ENCODE measurements at places on chromosomes 2 and 18.

DNA sequence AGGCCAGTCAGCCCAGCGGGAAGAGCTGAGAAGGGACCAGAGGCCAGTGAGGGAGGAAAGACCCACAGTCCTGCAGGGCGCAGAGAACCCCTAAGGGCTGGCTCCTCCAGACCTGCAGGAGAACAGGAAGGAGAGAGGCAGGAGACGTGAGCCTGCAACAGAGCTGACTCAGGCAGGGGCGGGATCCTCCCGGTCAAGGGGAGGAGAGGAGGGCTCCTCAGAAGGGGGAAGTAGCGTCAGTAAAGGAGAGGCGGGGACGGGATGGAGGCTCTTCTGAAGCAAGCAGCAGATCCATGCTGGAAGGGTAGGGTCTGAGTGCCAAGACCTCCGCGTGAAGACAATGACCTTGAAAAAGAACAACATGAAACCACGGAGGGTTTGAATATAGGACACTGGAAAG lies 50.8 kb downstream of the TRABD2A start:
- H3K4me3 ChIP-seq: no peak overlapping the region
- no peaks in the 10 kb centered on the region for H3K36me3 ChIP-seq
- no peaks in the 10 kb centered on the region for H3K27me3 ChIP-seq
- no peak overlapping the region for H3K27ac ChIP-seq
- no peak for DNase-seq
- H3K4me1 ChIP-seq: no peaks in the 10 kb centered on the region

DNA sequence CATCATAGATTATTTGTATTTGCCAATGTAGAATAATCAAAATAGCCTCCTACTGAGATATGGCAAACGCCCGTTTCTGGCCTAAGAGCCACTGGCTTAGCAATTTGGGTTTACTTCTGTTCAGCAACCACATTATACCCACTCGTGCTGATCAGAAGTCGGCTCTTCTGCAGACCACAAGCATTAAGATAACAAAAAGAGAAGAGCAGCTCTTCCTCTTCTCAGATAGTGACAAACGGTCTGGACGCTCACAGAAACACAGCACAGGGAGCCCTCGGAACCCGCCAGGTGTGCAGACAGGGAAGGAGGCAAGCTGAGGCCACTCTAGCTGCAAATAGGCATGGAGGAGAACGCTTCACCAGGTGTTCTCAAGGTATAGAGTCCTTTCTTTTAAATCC lies 164.0 kb downstream of the HDAC4 start:
- no peak overlapping the region for H3K27ac ChIP-seq
- H3K27me3 ChIP-seq: no peaks in the 10 kb centered on the region
- no peak for DNase-seq
- H3K4me3 ChIP-seq: no peak overlapping the region
- no peaks in the 10 kb centered on the region for H3K36me3 ChIP-seq

DNA sequence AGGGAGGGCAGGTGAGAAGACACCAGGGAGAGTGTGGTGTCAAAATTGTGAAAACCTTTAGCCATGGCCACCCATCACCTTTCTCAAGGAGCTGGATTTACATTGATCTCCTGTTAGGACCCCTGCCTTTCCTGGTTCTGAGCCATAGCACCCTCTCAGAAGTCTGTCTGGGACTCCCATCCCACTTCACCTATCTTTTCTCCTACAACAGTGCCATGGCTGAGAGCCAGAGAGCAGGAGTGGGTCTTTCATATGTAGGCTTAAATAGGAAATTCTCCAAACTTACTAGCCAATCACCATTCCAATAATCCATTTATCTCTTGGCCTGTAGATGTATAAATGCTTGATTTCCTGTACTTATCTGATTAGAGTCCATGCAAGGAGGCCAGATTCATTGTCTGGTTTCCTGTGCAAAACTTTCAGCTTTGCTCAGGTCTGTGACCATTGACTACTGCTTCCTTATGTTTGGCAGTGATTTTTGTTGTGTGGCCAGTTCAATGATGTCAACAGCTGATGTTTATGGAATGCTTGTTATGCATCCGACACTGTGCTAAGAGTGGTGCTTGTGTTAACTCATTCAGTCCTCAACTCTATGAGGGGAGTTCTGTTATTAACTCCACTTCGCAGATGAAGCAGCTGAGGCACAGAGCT lies 57.6 kb upstream of the IGFBP5 start:
- no peaks in the 10 kb centered on the region for H3K4me1 ChIP-seq
- peak; percentile 9 for DNase-seq
- H3K27ac ChIP-seq: no peak overlapping the region
- H3K4me3 ChIP-seq: no peak overlapping the region

- no peak for DNase-seq
- peaks cover 3% of the 10 kb centered on the region for H3K27me3 ChIP-seq
- no peaks in the 10 kb centered on the region for H3K36me3 ChIP-seq
- H3K4me3 ChIP-seq: no peak overlapping the region
- peaks cover 28% of the 10 kb centered on the region for H3K4me1 ChIP-seq
- no peak overlapping the region for H3K27ac ChIP-seq
Observed at GRCh38 chr2:64403426-64403825, 50.5 kb upstream of the LGALSL start.

DNA sequence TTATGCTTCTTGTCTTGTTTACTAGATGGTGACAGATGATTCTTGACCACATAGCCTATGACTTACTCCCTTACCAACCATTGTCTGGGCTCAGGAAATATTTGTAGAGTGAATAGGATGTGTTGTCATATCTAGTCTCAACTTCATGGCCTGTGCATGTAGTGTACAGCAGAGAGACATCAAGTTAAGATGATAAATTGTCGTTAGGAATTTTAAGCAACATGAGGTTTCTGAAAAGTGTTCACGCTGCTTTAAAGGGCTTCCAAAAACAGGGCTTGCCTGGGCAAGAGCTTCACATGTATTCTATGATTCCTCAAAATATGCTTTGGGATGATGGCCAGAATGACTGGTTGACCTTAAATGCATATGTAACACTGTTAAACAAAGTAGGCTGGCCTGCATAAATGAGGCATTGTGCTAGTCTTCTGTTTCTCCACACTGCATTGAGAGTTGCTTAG lies 424.0 kb downstream of the RND3 start:
- H3K27me3 ChIP-seq: no peaks in the 10 kb centered on the region
- peak; percentile 93 for DNase-seq
- no peak overlapping the region for H3K4me3 ChIP-seq
- H3K4me1 ChIP-seq: peaks cover 32% of the 10 kb centered on the region

DNA sequence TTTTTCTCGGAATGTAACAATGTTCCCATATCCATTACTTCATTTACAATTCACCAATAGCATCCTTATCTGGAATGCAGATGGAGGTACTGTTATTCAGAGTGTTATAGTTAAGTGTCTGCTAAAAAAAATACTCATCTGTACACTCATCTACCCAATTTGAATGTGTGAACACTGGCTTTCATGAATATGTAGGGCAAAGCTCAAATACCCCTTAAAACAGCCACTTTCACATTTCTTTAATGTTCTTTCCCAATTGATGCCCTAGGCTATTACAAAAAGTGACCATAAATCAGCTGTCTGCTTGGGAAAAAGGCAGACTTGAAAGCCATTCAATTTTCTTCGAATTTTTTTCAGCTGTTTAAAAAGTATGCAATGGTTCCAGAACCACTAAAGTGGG lies 796.3 kb upstream of the FSHR start:
- H3K36me3 ChIP-seq: no peaks in the 10 kb centered on the region
- no peaks in the 10 kb centered on the region for H3K27me3 ChIP-seq
- no peak overlapping the region for H3K27ac ChIP-seq
- no peaks in the 10 kb centered on the region for H3K4me1 ChIP-seq
- H3K4me3 ChIP-seq: no peak overlapping the region

- no peak overlapping the region for H3K27ac ChIP-seq
- no peak overlapping the region for H3K4me3 ChIP-seq
- peaks cover 12% of the 10 kb centered on the region for H3K4me1 ChIP-seq
- H3K36me3 ChIP-seq: peaks cover 33% of the 10 kb centered on the region
- peak; percentile 80 for DNase-seq
Observed at GRCh38 chr2:171436307-171436706, 2.3 kb downstream of the DCAF17 start.

GRCh38 chr2:182097571-182098164 lies 112.0 kb downstream of the PPP1R1C start:
- H3K27ac ChIP-seq: no peak overlapping the region
- no peak for DNase-seq
- H3K36me3 ChIP-seq: no peaks in the 10 kb centered on the region
- no peaks in the 10 kb centered on the region for H3K4me1 ChIP-seq

- no peak overlapping the region for H3K27ac ChIP-seq
- no peaks in the 10 kb centered on the region for H3K27me3 ChIP-seq
- DNase-seq: no peak
- no peaks in the 10 kb centered on the region for H3K36me3 ChIP-seq
Observed at GRCh38 chr2:24824966-24825882, 32.0 kb downstream of the CENPO start.

GRCh38 chr2:95018301-95018700 lies 7.2 kb upstream of the MAL start:
- no peaks in the 10 kb centered on the region for H3K36me3 ChIP-seq
- H3K27me3 ChIP-seq: peaks cover 47% of the 10 kb centered on the region
- H3K27ac ChIP-seq: no peak overlapping the region
- DNase-seq: no peak

- DNase-seq: no peak
- H3K27ac ChIP-seq: no peak overlapping the region
- H3K36me3 ChIP-seq: no peaks in the 10 kb centered on the region
Observed at GRCh38 chr2:101673920-101674319, 23.6 kb upstream of the MAP4K4 start.

GRCh38 chr2:235160281-235160810 lies 208.5 kb downstream of the SH3BP4 start:
- no peak overlapping the region for H3K4me3 ChIP-seq
- peak; percentile 27 for DNase-seq
- no peaks in the 10 kb centered on the region for H3K4me1 ChIP-seq
- no peak overlapping the region for H3K27ac ChIP-seq
- no peaks in the 10 kb centered on the region for H3K27me3 ChIP-seq

- peaks cover 7% of the 10 kb centered on the region for H3K4me1 ChIP-seq
- DNase-seq: peak; percentile 91
- no peaks in the 10 kb centered on the region for H3K27me3 ChIP-seq
- H3K36me3 ChIP-seq: no peaks in the 10 kb centered on the region
Observed at GRCh38 chr2:61620244-61621159, 82.3 kb upstream of the XPO1 start.

GRCh38 chr2:176270100-176270750 lies 983 bp downstream of the MTX2 start:
- peak overlapping the region; percentile 98 for H3K4me3 ChIP-seq
- peak; percentile 51 for DNase-seq
- H3K36me3 ChIP-seq: no peaks in the 10 kb centered on the region
- peak overlapping the region; percentile 68 for H3K27ac ChIP-seq
- H3K27me3 ChIP-seq: no peaks in the 10 kb centered on the region
- H3K4me1 ChIP-seq: 0 out of 2 replicates have a peak, but pooled peaks cover 9% of the 10 kb centered on the region

DNA sequence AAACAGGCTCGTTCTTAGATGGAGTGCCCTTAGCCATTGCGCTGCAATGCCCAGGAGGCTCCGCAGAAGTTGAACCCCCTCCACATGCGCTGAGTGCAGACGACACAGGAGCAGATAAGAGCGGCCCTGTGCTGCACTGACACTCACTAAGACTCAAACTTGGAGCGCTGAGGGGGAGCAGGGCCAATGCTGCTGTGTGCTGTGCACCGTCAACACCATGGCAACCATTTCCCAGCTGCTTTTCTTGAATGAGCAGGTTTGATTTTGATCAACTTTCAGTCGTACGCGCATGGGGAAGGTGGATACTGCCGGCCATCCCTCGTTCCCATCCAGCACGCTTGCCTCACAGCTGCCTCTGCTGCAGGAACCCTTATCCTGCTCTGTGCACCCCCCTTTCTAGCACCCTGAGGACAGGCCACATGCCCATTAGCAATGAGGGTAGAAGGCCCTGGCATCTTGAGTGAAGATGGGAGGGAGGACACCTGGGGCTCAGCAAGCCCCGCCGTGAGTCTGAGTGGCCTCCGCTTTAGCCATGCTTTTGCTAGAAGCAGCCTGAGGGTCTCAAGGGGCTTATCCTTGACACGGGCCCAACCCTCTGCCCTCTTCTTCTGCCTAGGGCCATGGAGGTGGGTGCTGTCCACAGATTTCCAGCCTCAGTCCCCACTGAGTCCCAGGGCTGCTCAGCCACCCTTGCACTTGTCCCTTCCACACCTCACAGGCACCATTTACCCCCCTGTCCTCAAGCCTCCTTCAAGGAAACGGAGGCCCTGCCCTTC lies 271.9 kb downstream of the PHLPP1 start:
- no peaks in the 10 kb centered on the region for H3K27me3 ChIP-seq
- H3K4me3 ChIP-seq: no peak overlapping the region
- H3K4me1 ChIP-seq: no peaks in the 10 kb centered on the region
- no peak for DNase-seq

GRCh38 chr2:39487398-39488250 lies 50.5 kb upstream of the MAP4K3 start:
- H3K4me1 ChIP-seq: peaks cover 26% of the 10 kb centered on the region
- DNase-seq: peak; percentile 53
- H3K27me3 ChIP-seq: no peaks in the 10 kb centered on the region
- no peaks in the 10 kb centered on the region for H3K36me3 ChIP-seq
- H3K27ac ChIP-seq: no peak overlapping the region

GRCh38 chr2:207073801-207074678 lies 91.7 kb downstream of the KLF7 start:
- DNase-seq: peak; percentile 20
- no peak overlapping the region for H3K27ac ChIP-seq
- H3K4me3 ChIP-seq: no peak overlapping the region

- no peaks in the 10 kb centered on the region for H3K36me3 ChIP-seq
- DNase-seq: peak; percentile 36
- H3K27ac ChIP-seq: no peak overlapping the region
- no peaks in the 10 kb centered on the region for H3K27me3 ChIP-seq
Observed at GRCh38 chr18:57833441-57834101, 30.5 kb upstream of the ATP8B1 start.

DNA sequence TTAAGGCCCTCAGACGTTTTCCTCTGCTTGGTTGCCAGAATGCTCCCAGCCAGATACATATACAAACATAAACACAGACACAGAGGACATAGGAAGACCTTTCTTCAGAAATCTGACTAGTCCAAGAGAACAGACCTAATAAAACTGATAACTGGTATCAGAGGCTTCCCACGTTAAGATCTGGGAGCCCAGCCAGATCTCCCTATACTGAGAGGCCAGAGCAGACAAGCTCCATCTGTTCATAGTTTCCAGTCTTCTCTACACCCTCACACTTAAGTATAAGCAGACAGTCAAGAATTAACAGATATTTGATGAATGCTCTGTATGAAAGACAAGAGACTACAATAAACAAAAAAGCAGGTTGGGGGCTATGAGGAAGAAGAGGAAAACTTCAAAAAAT lies 240.5 kb upstream of the CHAC2 start:
- no peaks in the 10 kb centered on the region for H3K27me3 ChIP-seq
- no peak for DNase-seq
- H3K4me3 ChIP-seq: no peak overlapping the region
- H3K27ac ChIP-seq: no peak overlapping the region
- H3K4me1 ChIP-seq: no peaks in the 10 kb centered on the region

- H3K4me3 ChIP-seq: peak overlapping the region; percentile 47
- DNase-seq: peak; percentile 92
- H3K27ac ChIP-seq: peak overlapping the region; percentile 23
- H3K27me3 ChIP-seq: peaks cover 68% of the 10 kb centered on the region
- H3K4me1 ChIP-seq: peaks cover 14% of the 10 kb centered on the region
- no peaks in the 10 kb centered on the region for H3K36me3 ChIP-seq
Observed at GRCh38 chr2:152062125-152063091, 36.4 kb downstream of the CACNB4 start.

- no peak for DNase-seq
- H3K4me1 ChIP-seq: 0 out of 2 replicates have a peak, but pooled peaks cover 4% of the 10 kb centered on the region
- H3K27me3 ChIP-seq: peaks cover 18% of the 10 kb centered on the region
- no peak overlapping the region for H3K27ac ChIP-seq
- H3K36me3 ChIP-seq: no peaks in the 10 kb centered on the region
Observed at GRCh38 chr2:118853129-118853640, 5.7 kb upstream of the EN1 start.

Measured in GM23248 (cell line).